Activated CD4-positive, alpha-beta T cell treated with anti-CD3 and anti-CD28 coated beads, Interleukin-2, amount 10 ng/mL, durations not matched to agents 7 days and 5 days (primary cell): ENCODE measurements at places on chromosomes 7 and 10. TPM values are rescaled to one million over a fixed set of nuclear protein-coding genes. Genes with fewer than 3 reads are reported as not detected.
A peak's percentile ranks its signal among the peaks of the same experiment; 100 is the strongest.

DNA sequence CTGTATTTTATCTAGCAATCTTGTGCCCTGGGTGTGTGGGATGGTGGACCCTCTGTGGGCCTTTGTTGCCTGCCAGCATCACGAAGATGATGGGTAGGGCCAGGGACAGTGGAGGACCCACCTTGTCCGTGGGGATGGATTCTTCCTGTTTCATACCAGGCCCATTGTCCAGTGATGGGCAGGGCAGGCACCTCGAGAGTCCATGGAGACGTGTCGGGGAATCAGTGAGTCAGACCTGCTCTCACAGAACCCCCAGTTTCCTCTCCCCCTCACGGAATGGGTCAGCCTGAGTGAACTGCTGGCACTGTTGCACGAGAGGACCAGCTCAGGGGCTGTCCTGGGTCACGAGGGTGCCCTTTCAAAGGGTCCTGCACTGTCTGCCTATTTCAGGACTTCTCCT is 401.2 kb downstream of the RPS24 start:
- no peak for DNase-seq

DNA sequence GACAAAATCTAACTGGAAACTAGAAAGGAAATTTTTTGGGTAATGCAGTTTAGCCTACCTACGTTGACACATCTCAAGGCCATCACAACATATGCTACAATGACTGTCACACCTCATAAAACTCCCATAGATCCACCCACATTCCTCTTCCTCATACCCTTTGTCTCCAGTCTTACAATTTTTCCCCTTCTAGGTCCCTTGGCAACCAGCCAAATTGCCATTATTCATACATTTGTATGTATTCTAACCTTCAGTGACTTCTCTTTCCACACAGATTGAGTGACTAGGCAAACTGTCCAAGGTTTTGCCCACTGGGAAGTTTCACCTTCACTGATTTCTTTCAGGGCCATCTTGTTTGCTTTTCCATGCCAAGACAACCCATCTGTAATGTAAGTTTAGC is 100.5 kb upstream of the TPK1 start:
- DNase-seq, result no peak

DNA sequence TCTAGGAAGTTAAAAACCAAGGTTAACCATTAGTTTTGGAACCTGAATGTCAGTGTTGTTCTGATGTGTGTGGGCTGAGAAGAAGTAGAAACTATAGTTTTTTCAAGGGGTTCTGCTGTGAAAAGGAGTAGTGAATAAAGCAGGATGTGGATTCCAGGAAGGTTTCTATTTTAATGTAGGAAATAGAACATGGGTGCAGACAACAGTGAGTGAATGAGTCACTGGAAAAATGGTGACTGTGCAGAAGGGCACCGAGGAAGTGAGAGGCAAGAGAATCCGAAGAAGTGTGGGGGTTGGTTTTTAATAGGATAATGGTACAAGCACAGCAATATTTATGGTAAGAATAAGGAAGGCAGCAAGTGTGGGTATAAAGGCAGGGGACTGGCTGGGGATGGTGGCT is 120.4 kb downstream of the ARHGAP21 start:
- no peak for DNase-seq

DNA sequence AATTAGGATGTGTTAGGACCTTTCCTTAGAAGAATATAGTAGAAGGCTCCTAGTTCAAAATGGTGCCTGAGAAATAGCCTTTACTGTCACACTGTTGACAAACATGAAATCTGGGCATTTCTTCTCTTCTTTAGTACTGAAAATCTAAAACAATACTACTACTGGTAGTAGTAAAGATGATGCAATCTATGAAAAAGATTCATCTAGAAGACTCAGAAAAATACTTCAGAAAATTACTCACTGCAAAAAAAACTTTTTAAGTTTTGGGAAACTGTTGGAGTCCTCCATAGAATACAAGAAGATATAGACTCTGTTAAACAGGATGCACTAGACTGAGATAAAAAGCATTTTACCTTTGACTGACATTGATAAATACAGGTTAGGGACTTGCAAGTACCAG is 67.1 kb downstream of the NRF1 start:
- no peak for DNase-seq

GRCh38 chr7:96328016-96328415 is 6.1 kb upstream of the SLC25A13 start:
- no peak for DNase-seq

DNA sequence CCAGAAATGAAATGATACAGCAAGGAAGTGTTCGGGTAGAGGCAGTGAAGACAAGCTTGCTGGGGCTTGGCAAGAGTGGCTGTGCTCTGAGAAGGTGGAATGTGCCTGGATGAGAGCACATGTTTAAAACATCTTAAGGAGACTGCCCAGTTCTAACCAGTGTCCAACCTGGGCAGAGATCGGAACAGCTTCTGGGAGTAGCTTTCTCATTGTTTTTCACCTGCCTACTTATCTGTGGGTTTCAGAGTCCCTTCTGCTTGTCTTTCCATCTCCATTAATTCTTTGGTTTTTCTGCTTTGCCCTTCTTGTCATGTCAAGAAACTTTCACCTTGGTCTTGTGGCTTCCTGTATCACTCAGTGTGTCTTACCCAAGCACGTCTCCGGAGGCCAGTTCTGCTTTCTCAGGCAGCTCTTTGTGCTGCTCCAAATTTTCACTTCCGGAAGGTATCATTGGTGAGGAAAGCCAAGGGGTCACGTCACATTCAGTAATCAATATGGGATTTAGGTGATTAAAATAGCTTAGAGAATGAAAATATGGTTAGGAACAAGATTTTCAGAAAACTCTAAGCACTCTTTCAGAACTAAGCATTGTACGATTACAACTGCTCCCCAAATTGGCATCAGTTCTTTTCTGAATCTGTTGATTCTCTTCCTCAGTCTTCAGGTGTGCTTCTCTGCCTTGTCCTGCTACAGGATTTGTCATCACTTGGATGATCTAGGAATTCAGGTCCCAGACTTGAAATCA is 5.5 kb upstream of the LAMB4 start:
- peak; percentile 55 for DNase-seq

- no peak for DNase-seq
These were observed 87.0 kb downstream of the ARMH3 start for GRCh38 chr10:101968940-101969321.

DNA sequence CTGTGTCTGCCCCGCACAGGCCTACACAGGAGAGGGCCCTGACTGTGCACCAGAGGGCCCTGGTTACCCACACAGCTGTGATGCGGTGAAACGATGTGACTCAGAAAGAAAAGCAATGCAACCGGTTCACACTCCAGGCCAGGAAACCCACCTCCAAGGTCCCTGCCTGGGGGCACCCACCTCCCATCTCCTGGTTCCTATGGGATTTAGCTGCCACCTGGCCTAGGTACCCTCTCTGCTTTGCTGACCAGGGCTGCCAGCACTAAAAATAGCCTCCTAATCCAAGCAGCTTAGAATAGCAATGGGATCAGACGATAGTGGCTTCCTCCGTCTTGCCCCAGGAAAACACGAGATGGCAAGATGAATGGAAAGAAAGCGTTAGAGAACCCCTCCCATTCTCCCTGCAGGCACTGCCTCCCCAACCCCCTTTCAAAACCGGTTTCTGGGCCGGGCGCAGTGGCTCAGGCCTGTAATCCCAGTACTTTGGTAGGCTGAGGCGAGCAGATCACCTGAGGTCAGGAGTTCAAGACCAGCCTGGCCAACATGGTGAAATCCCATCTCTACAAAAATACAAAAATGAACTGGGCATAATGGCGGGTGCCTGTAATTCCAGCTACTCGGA is 12.4 kb downstream of the RBP3 start:
- DNase-seq, result no peak

- DNase-seq, result peak; percentile 44
These were observed 109.6 kb downstream of the WNT2 start for GRCh38 chr7:117212969-117213877.

GRCh38 chr7:127821146-127821545 is 169.2 kb downstream of the SND1 start:
- DNase-seq, result no peak

DNA sequence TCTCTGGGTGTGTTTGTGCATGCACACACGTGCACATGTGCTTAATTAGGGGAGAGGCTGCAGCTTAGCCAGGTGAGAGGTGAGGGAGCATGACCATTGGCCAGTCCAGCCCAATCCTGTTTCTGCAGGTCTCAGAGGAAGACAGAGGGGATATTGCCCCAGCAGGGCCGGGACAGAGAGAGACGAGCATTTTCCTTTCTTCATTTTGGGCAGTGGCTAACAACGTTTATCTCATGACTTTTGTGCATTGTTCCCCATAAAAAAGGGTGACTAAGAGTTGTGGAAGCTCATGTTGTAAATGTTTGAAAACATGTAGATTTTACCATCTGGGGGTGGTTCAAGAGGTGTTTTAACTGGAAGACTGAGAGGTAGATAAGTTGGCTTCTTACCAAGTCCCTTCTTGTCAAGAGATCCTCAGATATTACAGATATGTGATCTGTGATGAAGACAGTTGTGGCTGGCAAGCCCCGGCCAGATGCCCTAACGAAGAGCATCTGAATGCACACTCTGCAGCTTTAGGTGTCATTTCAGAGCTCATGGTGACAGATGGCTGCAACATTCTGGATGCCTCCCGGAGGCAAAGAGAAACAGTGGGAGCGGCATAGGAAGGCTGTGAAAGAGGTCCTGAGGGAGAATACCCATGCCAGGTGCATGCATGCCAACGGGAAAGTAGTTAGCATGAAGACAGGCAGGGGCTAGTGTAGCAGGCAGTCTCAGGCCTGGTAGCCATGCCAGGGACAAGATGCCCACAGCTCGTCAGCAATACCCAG is 16.7 kb upstream of the DMBT1 start:
- DNase-seq, result no peak

DNA sequence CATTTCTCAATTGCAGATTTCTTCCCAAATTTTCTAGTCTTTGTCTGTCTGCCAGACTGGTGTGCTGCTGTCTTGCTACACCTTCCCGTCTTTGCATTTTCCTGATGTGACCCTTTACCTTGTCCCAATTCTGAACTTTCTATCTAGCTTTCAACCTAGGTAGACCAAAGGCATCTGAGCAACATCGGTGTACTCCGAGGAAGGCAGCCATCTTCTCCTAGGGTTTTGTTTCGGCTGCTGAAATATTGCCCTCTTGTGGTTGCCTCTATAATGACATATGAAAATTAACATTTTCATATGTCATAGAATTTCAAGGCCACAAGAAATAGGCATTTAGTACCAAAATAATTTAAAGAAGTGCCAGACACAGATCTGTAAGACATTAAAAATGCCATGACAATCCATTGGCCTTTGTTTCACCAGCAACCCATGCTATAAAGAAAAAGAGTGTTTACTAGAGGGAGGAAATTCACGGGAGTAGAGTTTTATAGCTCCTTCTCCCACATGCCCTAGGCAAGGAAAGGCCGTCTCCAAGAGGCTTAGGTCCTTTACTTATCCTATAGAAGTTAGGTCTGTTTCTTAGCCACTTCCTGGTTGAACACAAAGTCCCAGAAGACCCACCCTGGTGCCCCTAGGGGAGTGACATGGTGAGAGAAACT is 23.4 kb downstream of the OR9A2 start:
- peak; percentile 56 for DNase-seq

DNA sequence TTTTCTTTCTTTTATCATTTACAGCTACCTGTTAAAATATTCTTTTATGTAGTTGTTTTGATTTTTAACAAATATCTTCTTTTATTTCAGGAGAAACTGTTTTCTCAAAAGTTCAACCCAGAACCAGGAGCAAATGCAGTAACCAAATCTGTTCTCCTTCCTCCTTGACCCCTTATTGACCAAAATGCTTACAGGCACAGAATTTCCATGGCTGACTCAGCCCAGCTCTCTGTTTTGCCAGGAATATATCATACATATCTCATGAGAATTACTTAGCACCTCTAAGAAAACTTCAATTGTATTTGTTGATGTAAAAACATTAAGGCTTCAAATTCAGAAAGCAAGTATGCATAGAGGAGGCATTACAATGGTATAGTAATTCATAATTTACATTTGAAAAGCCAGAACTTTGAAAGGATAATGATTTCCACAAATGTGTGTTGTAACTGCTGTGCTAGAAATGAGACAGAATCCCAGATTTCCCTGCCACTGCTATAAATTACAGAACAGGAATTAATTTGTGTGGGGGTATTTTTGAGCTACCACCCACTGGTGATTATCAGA is 2.2 kb downstream of the GSAP start:
- DNase-seq, result no peak

DNA sequence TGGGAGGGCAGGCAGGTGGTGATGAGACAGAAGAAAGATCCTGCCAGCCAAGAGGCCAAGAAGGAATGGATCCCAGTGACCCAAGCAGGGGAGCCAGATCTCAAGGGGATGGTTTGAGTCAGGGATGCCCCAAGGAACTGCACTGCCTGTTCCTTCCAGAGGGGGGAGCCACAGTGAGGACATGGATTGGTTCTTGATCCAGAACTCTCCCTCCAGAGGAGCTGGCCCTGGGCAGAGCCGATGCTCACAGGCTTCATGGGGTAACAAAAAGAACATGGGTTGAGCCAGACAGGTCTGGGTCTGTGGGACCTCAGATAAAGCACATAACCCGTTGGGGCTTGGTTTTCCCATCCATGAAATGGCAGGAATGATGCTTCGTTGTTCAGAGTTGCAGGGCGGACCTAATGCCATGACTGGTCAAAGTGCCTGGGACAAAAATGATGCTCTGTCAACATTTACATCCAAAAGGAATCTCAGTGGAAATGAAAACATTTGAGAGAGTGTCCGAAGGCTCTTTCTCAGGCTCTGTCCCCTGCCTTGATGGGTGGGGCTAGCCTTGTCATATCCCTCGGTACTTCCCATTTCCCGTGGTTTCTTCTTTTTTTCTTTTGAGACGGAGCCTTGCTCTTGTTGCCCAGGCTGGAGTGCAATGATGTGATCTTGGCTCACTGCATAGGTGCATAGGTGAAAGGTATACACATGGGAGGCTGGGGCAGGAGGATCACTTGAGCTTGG is 4.7 kb upstream of the DENND2A start:
- no peak for DNase-seq

GRCh38 chr10:75462865-75463264 is 31.4 kb downstream of the LRMDA start:
- DNase-seq, result no peak

DNA sequence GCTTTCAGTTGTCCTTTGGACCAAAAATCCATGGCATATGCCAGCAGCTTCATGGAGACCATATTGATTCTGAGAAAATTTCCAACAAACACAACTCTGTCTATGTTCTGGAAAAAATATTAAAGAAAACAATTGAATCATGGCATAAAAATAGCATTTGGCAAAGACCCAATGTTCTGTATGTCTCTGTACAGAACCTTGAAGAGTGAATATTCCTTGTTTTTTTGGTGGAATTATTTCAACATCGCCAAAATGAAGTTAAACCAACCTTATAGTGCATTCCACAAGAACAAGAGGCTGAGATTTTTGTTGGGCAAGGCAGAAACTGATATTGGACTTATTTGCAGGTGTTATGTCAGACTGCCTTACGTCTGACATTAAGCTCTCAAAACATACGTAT is 53.3 kb upstream of the SLC16A12 start:
- DNase-seq, result no peak

Gene GPR26
- not detected for total RNA-seq

Gene PON3
- not detected for total RNA-seq

Gene PPP1R3C
- not detected for total RNA-seq

Gene PCDH15
- total RNA-seq, result not detected

Gene KCP
- 0.10 TPM for total RNA-seq

Gene HERPUD2
- 45.9 TPM for total RNA-seq
